Activated T-cell treated with anti-CD3 and anti-CD28 coated beads, Interleukin-2, amount 50 U/mL, for 48 hours (primary cell): ENCODE measurements at places on chromosomes 6 and 20.

DNA sequence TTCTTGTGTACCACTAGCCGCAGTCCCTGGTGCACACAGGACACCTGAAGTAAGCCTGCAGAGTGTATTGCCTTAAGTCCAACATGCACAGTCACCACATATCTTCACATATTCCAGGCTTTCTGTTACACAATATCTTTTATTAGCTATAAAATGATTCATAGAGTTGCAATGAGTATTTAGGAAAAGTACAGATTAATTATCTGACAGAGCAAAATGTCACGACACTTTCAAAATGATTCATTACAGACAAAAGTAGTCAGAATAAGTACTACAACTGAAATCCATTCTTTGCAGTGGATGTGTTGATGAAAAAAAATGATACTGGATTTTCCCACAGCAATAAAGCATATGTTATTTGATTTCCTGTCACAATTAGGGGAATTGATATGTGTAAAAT is 199.5 kb upstream of the ASCC3 start:
- DNase-seq, result no peak

- DNase-seq, result no peak
Measured at GRCh38 chr20:9989066-9989724, 45.6 kb upstream of the ANKEF1 start.

- DNase-seq, result no peak
Measured at GRCh38 chr20:49160057-49160929, 27.8 kb downstream of the STAU1 start.

DNA sequence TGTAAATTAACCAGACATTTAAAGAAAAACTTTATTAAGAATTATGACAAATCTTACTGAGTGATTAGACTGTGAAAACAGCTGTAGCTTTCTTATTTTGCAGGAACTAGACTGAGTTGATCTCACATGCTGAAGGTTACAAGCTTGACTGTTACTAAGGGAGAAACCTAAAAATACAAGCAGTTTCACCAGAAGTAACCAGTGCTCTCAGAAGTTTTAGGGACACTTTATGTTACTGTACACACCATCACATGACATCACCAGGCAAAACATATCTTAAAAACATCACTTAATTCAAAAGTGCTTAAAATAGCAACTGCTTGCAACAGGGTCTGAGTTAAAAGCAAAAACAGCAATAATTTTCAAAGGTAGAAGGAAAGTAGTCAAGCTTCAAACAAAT is 5.4 kb downstream of the FBXO30 start:
- DNase-seq, result no peak

- no peak for DNase-seq
Measured at GRCh38 chr6:160995271-160995670, 3.7 kb downstream of the MAP3K4 start.

DNA sequence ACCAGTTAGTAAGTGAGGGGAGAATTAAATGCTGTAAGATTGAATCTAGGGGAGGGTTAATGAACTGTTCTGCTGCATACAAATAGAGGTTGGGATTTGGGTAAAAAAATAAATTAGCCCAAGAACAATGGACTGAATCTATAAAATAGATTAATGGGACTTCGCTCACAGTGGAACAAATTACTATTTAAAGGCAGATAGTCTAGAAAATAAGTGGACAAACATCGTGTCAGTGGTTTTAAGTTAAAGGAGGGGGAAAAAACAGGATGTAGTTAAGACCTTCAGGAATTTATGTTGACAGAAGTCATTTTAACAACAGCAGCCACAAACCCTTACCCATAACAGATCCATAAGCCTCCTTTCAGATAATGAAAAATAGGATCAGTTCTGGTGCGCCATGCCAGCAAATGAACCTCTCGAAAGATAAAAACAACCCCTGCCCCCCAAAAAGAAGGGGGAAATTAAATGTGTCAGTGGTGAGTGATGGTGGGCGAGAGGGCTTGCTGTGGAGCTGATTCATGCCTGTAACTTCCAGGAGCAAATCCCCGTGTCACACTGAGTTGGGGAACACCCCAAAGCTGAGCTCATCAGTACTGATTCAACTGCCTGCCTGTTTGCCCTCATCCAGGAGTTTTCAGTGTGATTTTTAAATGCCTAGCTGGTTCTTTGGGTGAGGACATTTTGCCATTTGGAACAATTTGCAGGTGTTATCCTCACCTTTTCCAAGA is 86.8 kb downstream of the PPP1R14C start:
- DNase-seq, result no peak

DNA sequence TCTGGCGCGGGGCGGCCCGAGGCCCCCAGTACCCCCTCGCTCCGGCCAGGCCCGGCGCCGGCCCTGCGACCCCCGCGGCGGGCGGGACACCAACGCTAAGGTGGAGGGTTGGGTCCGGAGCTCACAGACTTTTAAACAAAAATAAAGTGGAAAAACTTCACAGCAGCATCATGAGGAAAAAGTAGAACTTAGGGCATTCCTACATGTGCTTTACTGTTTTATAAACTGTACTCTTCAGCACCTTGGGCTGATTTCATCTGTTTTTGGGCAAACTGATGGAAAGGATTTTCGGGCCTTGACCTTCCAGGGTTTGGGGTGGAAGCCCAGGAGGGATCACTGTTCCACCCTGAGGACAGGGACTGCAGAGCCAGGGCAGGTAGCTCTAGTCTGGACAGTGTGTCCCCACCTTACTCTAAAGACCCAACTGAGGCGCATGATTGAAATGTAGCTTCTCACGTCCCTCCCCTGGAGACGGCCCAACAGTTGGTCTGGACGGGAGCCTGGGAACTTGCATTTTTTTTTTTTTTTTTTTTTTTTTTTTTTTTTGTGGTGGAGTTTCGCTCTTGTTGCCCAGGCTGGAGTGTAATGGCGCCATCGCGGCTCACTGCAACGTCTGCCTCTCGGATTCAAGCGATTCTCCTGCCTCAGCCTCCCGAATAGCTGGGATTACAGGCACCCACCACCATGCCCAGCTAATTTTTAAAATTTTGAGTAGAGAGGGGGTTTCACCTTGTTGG is 740 bp downstream of the NELFCD start:
- peak; percentile 53 for DNase-seq

GRCh38 chr20:45416917-45417316 is 976 bp downstream of the PIGT start:
- no peak for DNase-seq

DNA sequence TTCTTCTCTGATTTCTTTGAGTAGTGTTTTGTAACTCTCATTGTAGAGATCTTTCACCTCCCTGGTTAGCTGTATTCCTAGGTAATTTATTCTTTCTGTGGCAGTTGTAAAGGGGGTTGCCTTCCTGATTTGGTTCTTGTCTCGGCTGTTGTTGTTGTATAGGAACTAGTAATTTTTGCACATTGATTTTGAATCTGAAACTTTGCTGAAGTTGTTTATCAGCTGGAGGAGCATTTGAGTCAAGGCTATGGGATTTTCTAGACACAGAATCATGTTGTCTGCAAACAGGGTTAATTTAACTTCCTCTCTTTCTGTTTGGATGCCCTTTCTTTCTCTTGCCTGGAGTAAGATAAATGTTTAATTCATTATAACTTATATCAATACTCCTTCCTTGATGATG is 86.4 kb downstream of the OLIG3 start:
- DNase-seq, result no peak

DNA sequence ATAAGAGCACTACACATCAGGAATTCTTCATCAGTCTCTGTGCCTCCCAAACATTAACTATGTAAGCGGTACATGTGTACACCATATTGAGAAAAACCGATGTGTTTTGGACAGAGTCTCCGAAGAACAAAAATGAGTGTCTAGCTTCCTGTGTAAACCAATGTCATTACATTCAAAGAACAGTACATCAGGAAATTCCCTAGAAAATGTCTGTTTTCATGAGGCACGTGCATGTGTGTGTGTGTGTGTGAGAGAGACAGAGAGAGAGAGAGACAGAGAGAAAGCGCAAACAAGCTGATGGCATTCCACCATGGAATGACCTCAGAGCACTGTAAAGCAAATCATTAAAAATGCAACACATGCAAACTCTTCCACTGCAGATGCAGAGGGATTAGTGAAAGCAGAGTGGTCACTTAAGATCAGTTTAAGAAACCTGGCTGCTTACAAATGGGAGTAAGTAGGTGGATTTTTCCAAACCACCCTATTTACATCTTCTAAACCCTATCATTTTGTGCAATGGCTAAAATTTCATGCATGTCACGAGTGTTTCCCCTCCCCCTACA is 133.9 kb downstream of the HIVEP2 start:
- no peak for DNase-seq

- no peak for DNase-seq
Measured at GRCh38 chr20:52593654-52594053, 378.5 kb upstream of the TSHZ2 start.

GRCh38 chr6:87687296-87687695 is 14.7 kb downstream of the AKIRIN2 start:
- no peak for DNase-seq

DNA sequence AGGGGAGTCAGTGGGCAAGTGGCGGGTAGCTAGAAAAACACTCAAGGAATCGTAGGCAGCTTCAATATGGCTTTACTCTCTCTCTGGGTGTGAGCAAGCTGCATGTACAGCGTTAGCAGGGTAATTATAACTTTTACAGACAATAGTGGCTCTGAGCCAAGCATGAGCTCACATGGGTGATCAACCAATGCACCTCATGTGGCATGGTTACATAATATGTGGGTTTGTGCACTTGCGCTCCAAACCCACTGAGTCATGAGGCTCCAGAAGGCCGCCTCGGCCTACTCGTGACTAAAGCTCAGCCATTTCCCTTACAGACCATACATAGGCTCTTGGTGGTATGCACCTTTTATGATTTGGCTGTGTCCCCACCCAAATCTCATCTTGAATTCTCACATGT is 78.4 kb upstream of the FBXL4 start:
- DNase-seq, result no peak

- no peak for DNase-seq
Measured at GRCh38 chr20:13425381-13426135, 204.5 kb downstream of the ISM1 start.

- no peak for DNase-seq
Measured at GRCh38 chr6:96576221-96576620, 13.3 kb downstream of the FHL5 start.

DNA sequence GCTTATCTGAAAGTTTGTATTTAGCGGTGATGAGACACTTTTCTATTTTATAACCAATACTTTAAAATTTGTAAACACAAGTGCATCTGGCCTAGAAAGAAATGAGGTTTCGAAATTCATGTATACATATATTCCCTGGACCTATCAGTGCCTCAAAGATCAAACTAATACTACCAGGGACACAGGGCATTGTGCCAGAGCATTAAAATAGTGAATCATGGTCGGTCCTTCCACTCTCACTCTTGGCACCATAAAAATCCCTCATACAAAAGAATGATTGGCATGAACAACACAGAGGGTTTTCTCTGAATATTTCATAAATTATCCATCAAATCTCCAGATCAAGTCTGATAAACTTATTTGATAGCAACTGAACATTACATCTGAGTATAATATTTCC is 62.0 kb downstream of the MMUT start:
- DNase-seq, result no peak

DNA sequence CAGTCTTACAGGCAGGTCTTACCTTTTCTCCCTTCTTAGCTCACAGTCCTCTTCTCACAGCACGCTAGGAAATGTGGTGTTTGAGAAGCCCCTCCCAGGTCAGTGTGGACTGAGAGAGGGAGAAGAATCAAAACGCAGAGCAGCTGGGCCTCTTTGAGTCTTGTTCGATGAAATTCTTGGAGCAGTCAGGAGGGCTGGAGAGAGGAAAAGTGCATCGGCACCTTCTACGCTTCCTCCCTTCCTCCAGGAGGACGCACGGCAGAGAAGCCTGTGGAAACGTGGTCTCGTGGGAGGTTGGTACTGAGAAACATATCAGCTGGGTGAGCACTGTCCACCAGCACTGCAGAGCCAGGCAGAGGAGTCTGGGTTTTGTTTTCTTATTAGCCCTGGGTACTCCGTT is 52.7 kb downstream of the TXLNB start:
- no peak for DNase-seq

- DNase-seq, result no peak
Measured at GRCh38 chr6:22003287-22003686, 293.5 kb downstream of the PRL start.

DNA sequence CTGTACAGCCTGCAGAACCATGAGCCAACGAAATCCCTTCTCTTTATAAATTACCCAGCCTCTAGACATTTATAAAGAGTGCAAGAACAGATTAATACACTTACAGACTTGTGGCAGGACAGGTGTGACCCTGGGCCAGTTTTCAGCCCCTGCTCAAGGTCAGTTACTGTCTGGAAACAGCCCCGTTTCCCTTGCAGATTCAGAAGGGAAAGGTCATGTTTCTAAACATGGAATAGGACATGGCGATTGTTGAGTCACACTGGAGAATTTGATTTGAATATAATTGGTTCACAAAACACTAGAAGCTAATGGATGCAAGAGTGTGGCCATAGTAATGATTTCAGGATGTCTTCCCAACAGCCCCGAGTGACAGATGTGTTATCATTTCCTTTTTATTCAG is 248.8 kb downstream of the DLL1 start:
- DNase-seq, result no peak

DNA sequence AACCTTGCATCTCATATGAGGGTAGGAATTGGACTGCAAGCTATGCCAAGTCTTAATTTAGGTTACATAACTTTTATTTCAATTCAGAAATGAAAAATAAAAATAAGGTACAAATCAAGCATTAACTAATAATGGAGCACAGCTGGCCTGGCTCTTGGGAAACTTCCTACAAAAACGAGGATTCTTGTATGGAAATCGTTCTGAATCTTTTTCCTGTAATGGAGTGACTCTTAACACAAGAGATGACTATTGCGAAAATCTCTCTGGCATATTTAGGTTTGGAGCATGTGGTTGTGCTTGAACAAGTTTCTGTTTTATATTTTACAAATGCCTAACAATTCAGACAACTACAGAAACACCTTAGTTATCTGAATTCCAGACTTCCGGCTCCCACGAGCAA is 34.0 kb upstream of the PI16 start:
- no peak for DNase-seq

GRCh38 chr6:23305325-23305943 is 736.1 kb downstream of the HDGFL1 start:
- no peak for DNase-seq

GRCh38 chr6:11785774-11786579 is 7.4 kb upstream of the ADTRP start:
- DNase-seq, result peak; percentile 55

GRCh38 chr6:163759542-163759941 is 345.0 kb downstream of the QKI start:
- no peak for DNase-seq
